ENCODE measurements at places on chromosomes 2 and 18.

GRCh38 chr18:3179430-3180089, 40.2 kb downstream of the MYOM1 start:
- no peak for DNase-seq

DNA sequence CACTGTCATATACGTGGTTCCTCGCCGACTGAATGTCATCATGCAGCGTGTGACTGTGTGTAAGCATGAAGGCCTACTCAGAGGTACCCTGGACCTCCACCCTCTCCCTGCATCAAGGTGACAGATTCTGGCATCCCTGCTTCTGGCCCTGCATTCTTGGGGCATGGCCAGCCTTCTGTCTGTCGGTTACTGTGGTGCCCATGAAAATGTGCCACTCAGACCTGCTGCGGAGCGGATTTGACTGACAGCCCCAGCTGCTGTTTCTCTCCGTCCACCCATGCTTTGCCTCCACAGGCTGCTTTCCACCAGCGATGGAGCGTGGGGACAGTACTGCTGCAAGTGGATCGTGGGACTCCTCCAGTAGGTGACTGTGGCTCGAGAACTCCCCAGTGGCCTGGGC, 9.6 kb downstream of the TMEM177 start:
- DNase-seq, result no peak

GRCh38 chr18:76747676-76748075, 74.7 kb upstream of the ZNF236 start:
- no peak for DNase-seq

GRCh38 chr18:46155641-46156051, 51.5 kb downstream of the HAUS1 start:
- no peak for DNase-seq

GRCh38 chr2:64108666-64109241, 35.5 kb downstream of the PELI1 start:
- no peak for DNase-seq

- no peak for DNase-seq
Measured at GRCh38 chr2:130755256-130756052, at the start of gene AMER3. TSS of gene AMER3 (plus strand) at chr2:130755540. CDS start at chr2:130762073, 6,533 bp downstream.

- no peak for DNase-seq
Measured at GRCh38 chr2:180319586-180320405, 312.7 kb upstream of the CWC22 start.

DNA sequence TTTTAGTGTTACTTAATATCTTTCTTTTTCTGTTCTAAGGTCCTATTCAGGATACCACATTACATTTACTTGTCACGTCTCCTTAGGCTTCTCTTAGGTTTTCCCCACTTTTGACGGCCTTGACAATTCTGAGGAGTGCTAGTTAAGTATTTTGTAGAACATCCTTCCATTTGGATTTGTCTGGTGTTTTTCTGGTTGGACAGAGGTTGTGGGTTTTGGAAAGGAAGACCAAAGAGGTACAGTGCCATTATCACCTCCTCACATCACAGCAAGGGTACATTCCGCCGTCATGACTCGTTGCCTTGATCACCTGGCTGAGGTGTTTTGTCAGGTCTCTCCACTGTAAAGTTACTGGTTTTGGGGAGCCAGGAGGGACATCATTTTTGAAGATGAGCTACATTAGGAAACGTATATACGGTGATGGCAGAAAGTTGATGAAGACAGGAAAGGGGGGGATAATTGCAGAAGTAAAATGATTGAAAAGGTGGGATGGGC, 88.4 kb upstream of the TMEM247 start:
- no peak for DNase-seq

- no peak for DNase-seq
Measured at GRCh38 chr2:157900203-157900602, 24.1 kb upstream of the ACVR1 start.

All from stimulated activated CD4-positive, alpha-beta T cell treated with anti-CD3 and anti-CD28 coated beads, Interleukin-1b, Interleukin-23, amount 100 ng/mL, for 1 hour (primary cell).